ENCODE measurements at places on chromosomes 1 and 21. TPM values are rescaled to one million over a fixed set of nuclear protein-coding genes. Genes with fewer than 3 reads are reported as not detected.

FCRL5 gene
- total RNA-seq = 0.23 TPM

SFPQ gene
- 220 TPM for total RNA-seq

KCNT2 gene
- total RNA-seq = 16.3 TPM

IQGAP3 gene
- total RNA-seq = 11.3 TPM

GREM2 gene
- 3.9 TPM for total RNA-seq

HAO2 gene
- 30.5 TPM for total RNA-seq

OR6N1 gene
- not detected for total RNA-seq

SPRR3 gene
- 0.58 TPM for total RNA-seq

TTLL10 gene
- 0.76 TPM for total RNA-seq

BMP8B gene
- total RNA-seq = 2.0 TPM

FAM3B gene
- 7.5 TPM for total RNA-seq

BSND gene
- total RNA-seq = 3.7 TPM

RAD54L gene
- total RNA-seq = 6.7 TPM

PARK7 gene
- total RNA-seq = 112 TPM

NKAIN1 gene
- total RNA-seq = 1.1 TPM

ADAM30 gene
- total RNA-seq = not detected

All from metanephros (tissue), 2 donors.